CD4-positive, alpha-beta T cell treated with Interleukin-21 for 1 hour (primary cell): ENCODE measurements at places on chromosomes 2 and 18.

- DNase-seq, result no peak
These were observed 50.3 kb upstream of the GLI2 start for GRCh38 chr2:120685066-120685973.

DNA sequence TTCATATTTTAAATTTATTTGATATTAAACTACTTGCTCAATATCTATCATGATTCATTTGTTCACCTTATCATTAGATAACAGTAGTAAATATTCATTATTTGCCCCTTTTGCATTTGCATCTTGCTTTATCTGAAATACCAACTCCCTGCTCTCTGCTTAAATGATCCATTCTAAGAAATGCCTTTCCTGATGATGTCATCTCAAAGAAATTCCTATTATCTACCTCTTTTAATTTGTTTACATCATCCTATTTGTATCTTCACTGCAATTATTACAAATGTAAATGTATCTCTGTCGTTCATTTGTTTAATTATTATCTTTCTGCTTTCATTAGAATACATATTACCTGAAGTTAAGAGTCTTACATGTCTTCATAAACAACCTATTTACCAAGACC lies 549.9 kb downstream of the CBLN2 start:
- no peak for DNase-seq

DNA sequence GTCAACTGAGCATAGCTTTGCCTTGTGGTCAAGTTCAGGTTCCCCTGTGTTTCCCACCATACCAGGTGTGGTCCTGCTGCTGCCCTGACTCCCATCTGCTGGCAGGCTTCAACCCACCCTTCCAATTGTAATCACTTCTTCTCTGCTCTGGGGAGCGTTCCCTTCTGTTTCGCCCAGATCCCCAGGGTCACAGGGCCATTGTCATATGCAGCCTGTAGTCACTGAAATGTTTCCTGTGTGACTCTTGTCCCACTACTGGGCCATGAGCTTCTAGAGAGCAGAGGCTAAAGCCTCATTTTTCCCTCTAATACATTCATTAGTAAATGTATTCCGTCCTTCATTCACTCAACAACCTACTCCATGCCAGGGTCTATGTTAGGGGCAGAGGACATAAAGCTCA lies 75.0 kb upstream of the LAPTM4A start:
- DNase-seq, result no peak

DNA sequence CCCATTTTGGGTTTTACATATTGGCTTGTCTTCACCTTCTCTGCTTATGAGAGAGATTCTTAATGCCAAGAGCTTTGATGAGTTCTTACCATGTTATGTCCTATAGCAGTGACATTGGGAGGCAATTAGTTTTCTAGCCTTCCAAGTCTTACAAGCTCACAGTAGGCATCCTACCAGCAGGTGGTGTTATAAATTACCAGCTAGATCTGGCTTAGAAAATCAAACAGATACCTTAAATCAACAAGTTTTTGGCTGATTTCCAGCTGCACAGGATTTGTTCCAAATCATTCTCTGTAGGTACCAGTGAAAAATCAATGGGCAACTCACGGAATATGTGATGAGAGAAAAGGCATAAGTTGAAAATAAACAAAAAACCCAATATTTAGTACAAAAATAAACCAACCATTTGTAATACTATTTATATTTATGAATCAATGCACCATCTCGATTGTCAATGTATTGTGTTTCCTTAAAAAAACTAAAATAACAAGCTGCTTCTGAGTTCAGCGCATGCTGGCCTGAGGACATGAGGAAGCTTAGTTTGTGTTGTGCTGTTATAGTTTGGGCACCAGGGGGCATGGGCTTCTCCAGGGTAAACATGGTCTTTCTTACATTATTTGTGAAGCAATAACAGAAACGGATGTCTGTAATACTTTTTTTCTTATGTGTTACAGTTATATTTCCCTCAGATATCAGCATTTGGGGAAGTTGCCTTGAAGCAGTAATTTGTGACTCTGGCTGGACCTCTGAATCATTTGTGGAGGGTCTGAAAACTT lies 34.1 kb upstream of the NXPH2 start:
- DNase-seq, result no peak

- DNase-seq, result no peak
These were observed 51.7 kb downstream of the MFSD6 start for GRCh38 chr2:190459881-190460280.

DNA sequence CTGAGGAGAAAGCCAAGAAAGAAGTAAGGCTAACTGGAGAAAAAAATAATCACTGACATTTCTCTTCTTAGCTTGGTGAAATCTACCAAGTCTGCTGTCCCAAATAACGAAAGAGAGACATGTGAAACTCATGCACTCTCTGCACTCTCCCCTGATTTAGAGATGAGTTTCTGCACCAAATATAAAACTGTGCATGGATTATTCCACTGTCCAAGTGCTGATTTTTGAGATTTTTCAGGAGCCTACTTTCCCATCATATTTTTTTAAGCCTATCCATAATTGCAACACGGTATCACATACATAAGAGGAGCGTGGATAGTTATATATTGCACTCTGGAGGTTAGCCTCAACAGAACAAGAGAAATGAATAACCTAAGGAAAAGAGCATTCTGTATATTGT lies 10.0 kb upstream of the RIT2 start:
- no peak for DNase-seq

DNA sequence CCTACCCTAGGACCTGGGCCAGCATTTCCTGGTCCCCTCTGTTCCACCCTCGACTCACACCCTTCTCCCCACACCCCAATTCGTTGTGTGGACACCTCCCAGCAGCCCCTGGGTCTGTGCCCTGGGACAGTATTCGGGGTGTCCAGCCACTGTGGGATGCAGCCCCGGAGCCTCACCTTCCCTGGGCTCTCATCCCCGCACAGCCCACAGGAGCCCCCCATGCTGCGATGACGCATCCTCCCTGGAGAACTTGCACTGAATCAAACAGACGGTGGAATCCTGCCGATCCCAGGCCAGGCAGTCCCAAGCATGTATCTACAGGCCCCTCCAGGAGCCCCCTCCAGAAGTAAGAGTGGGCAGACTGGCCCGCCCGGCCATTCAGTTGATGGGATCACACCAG lies 9.7 kb downstream of the ITM2C start:
- DNase-seq, result no peak

- DNase-seq, result no peak
These were observed 57.5 kb downstream of the PIAS2 start for GRCh38 chr18:46859855-46860254.

- DNase-seq, result no peak
These were observed 389.4 kb upstream of the KLHL29 start for GRCh38 chr2:22995576-22995975.

DNA sequence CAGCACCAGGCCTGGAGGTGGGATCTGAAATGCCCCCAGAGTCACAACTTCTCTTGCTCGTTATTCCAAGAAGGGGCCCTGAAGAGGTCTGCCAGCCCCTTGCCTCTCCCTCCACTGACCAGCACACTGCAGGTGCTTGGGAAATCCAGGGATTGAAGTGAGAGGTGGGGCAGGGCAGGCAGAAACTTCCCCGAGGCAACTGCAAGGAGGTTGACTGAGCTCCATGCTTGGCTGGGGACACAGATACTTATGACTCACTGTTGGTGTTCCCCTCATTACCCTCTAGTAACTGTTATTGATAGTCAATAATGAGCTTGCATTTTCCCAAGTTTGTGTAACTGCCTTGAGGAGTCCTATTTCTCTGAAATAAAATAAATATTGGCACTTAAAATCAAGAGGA lies 47.5 kb downstream of the MARCO start:
- no peak for DNase-seq

DNA sequence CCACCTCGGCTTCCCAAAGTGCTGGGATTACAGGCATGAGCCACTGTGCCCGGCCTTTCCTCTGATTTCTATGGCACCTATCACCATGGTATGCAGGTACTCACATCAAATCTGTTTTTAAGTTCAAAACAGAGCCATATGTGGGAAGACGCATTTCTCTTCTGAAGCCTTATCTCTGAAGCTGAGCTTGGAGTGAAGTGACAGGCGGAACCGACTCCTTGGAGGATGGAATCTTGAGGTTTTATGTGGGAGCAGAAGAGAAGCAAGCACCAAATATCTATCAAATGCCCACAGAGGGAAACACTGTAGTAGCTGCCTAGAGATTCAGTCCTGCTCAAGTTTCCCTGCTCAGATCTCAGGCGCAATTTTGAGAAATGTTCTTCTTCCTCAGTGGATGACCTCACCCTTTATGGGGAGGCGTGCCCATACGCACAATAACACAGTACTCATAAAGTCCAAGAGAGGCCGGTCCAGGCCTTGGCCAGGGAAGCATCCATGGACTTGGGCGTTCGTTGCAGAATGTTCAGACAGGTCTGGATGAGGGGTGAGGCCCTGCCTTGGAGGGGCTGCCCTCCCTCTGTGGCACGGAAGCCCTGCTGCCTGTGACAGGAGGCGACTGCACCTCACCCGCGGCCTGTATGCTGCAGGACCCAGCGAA lies 67.9 kb downstream of the HNRNPLL start:
- DNase-seq, result no peak

- DNase-seq, result no peak
These were observed 72.9 kb downstream of the MAP3K20 start for GRCh38 chr2:173148520-173148919.

GRCh38 chr2:53969968-53970723 lies 647 bp downstream of the PSME4 start:
- peak; percentile 35 for DNase-seq

GRCh38 chr2:3491306-3491705 lies 28.0 kb downstream of the ADI1 start:
- DNase-seq, result no peak

GRCh38 chr2:105928563-105928962 lies 183.9 kb downstream of the NCK2 start:
- DNase-seq, result no peak

DNA sequence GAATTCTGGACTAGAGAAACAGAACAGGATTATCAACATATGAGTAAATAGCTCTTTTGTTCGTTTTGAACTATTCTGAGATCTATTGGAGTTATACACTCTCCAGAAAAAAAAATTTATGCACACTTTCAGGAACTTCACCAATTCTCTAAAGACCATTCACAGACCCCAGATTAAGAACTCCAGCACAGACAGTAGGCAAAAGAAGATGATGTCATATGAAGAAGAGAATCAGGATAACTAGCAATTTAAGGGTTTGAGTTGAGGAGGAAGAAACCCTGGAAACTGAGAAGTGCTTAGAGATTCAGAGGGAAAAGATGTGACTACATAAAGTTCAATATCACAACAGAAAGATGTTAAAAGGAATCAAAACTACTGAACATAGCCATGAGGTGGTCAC lies 69.9 kb downstream of the SIGLEC15 start:
- no peak for DNase-seq

- DNase-seq, result no peak
These were observed 19.0 kb downstream of the PASK start for GRCh38 chr2:241130316-241130715.

DNA sequence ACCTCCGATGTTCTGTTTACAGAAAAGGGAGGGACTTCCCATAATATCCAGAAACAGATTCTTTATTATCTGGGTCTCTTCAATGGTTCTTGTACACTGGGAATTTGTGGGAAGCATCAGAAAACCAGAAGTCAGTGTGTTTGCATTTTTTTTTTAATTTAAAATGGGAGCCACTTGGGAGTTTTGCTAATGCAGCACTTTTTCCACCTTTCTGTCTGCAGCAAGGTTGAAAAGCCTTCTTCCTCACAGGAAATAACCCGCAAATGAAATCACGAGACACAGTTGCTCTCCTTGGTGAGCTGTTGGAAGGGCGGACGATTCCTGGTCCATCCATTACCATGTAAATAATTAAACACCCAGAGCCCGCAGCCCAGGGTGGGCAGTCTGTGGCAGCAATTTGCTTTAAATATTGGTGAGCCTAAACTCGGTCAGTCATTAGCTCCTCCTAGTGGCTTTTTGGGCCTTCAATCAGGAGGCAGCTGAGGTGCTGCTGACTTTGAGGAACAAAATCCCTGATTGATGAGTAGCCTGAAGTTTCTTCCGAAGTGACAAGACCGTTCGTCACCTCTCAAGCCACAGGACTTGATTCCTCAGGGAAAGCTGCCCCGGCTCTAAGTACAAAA lies 471.5 kb downstream of the EPHA4 start:
- DNase-seq, result no peak

DNA sequence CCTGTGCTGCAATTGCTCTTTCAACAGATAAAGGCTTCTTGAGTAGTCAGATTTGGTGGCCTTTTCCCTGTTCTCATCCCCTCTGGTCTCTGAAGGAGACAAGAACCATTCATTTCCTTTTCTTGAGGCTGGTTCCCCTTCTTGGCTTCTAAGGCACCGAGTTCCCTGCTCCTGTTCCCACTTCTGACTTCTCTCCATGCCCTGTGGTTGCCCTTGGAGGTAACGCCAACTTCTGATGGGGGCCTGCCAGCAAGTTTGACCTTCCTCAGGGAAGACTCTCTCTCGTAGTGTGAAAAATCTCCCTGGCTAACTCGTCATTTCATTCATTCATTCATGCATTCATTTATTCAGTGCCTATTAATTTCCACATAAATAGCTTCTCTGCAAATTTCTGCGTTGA lies 302.4 kb upstream of the SOX11 start:
- no peak for DNase-seq

DNA sequence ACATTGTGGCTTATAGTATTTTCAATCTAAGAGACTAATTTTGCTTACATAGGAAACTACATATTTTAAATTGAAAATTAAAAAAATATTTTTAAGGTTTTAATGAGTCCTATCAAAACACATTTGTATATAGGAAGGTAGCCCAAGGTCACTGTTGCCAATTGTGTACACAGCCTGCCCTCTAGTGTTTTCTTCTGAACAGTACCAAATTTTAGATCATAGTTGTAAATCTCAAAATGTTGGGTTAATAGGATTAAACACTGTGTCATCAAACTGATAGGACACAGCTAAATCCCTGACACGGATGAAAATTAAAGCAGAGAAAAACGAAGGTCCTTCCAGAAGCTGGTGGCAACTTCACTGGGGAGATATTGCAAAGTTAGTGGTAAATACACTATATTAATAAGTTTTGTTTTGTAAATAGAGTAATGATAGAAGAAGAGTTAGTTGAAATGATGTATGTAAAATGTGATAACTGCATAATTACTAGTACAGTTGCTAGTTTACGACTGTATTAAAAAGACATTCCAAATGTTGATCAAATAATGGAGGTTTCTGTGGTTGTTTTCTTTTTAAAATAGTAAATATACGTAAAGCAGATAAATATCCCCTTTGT lies 19.7 kb downstream of the CLUL1 start:
- peak; percentile 39 for DNase-seq

DNA sequence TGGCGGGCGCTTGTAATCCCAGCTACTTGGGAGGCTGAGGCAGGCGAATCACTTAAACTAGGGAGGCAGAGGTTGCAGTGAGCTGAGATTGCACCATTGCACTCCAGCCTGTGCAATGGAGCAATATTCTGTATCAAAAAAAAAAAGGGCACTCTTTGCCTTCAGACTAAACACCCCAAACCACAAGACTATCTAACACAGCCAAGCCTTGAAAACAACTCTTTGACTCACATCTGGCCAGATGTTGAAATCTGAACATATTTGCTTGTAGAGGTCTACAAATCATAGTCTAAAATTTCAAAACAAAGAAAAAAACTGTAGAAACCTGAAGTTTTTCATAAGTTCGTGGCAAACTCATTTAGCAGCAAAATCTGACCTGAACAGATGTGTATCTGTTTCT lies 94.9 kb downstream of the FAM161A start:
- DNase-seq, result no peak

GRCh38 chr2:33784488-33784887 lies 185.4 kb upstream of the FAM98A start:
- DNase-seq, result no peak

- no peak for DNase-seq
These were observed 64.9 kb downstream of the ZNF521 start for GRCh38 chr18:25287106-25287505.
